ENCODE measurements at places on chromosomes 1 and 21.

DNA sequence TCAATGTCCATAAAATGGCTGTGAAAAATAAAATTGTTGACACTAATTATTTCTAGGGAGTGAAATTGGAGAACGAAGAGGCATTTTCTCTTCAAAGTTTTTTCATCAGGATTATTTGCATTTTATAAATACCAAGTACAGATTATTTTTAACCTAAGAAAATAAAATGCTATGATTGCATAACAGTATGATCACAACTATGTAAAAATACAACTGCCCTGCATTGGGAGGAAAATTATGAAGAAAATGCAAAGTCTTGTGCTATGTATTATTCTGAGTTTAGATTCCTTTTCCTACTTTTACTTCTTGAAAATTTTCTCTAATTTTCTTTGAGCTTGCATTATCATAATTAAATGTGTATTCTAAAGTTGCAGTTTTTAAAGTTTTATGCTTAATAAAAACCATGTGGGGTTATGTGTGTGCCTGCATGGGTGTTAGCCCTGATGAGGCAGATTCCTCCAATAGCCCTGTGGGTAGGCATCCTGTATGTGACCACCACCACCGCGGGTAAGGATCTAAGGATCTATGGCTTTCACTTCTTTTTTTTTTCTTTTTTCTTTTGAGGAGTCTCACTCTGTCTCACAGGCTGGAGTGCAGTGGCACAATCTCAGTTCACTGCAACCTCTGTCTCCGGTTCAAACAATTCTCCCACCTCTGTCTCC lies 24.7 kb downstream of the STX6 start:
- no peak for DNase-seq

GRCh38 chr1:86776108-86776507 lies 71.7 kb downstream of the SH3GLB1 start:
- no peak for DNase-seq

DNA sequence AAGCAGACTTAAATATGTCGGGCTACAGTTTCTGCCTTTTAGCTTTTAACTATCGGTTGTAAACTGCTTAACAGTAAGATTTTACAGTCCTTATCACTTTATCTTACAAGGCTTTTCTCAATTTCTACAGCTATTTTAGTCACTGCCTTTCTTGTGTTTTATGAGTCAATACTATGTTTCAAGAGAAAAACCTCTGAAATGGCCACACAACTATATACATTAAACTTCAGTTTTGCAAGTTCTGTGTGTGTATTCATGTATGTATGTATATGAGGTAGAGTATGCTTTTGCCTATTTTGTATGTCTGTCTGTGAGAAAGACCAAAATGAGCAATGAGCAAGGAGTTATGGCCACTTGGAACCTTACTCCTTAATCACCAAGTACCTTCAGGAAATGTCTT lies 169.8 kb downstream of the SYT2 start:
- no peak for DNase-seq

DNA sequence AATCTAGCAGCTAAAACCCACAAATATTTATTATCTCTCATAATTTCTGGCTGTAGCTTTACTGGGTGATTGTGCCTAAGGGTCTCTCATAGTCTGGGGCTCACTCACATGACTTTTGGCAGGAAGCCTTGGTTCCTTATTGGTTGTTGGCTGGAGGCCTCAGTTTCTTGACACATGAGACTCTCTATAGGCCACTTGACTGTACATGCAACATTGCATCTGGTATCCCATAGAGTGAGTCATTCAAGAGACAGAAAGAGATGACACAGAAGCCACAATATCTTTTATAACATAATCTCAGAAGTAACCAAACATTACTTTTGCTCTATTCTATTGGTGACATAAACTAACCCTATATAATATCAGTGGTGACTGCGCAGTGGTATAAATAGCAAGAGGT lies 128.5 kb upstream of the HNRNPU start:
- no peak for DNase-seq

- no peak for DNase-seq
These were observed 116.3 kb upstream of the CACYBP start for GRCh38 chr1:174883409-174883808.

DNA sequence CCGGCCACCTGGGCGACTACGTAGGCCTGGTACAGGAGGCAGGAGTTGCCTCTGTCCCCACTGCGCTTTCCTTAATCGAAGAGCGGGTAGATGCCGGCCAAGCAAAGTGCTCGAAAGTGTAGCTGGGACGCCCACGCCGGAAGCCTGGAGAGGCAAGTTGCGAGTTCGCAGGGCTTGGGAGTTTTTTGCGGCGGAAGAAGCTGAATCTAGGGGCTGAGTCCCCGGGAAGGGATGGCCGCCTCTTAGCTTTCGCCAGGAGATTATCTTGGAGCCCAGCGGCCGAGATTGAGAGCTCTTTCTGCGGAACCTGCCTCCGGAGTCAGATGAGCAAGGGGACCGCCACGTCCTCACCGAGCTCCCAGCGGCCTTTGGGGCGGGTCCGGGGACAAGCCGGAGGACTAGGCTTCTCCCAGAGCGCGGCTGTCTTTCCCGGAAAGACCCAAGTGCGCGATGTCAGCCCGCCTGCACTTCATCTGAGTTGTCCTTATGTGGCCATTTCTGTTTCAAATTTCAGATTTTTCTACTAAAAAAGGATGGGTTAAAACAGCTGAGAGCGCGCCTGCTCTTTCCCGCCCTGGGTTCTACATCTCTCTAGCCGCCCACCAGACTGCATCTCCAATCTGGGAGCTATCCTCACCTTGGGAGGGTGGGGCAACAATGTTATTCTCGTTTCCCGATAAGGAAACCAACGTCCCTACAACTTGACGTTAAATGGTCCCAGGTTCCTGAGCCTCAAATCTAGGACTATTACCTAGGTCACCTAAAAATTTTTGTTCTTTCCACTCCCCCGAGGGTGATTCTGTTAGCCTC lies 12.4 kb upstream of the TBX15 start:
- DNase-seq = peak; percentile 73

GRCh38 chr1:161100556-161100955 lies 2.4 kb downstream of the KLHDC9 start:
- no peak for DNase-seq

GRCh38 chr1:54738244-54738643 lies 22.6 kb downstream of the TTC4 start:
- no peak for DNase-seq

DNA sequence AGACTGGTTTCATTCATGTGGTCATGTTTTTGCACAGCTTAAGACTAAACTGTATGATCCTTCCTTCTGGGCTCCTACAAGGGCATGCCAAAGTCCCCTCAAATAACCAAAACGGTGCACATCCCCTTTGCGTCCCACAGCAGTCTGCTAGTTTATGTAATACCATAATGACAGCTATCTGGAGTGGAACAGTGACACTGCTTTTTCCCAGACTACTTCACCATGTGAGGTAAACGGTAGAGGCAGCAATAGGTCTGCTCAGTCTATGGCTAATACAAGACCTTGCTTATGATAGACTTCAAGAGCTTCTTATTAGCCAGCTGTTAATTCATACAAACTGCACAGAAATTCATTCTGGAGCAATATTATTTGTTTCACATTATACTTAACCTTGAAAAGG lies 395.5 kb downstream of the SMYD3 start:
- DNase-seq = no peak

- no peak for DNase-seq
These were observed 4.7 kb downstream of the CCDC190 start for GRCh38 chr1:162856260-162856659.

DNA sequence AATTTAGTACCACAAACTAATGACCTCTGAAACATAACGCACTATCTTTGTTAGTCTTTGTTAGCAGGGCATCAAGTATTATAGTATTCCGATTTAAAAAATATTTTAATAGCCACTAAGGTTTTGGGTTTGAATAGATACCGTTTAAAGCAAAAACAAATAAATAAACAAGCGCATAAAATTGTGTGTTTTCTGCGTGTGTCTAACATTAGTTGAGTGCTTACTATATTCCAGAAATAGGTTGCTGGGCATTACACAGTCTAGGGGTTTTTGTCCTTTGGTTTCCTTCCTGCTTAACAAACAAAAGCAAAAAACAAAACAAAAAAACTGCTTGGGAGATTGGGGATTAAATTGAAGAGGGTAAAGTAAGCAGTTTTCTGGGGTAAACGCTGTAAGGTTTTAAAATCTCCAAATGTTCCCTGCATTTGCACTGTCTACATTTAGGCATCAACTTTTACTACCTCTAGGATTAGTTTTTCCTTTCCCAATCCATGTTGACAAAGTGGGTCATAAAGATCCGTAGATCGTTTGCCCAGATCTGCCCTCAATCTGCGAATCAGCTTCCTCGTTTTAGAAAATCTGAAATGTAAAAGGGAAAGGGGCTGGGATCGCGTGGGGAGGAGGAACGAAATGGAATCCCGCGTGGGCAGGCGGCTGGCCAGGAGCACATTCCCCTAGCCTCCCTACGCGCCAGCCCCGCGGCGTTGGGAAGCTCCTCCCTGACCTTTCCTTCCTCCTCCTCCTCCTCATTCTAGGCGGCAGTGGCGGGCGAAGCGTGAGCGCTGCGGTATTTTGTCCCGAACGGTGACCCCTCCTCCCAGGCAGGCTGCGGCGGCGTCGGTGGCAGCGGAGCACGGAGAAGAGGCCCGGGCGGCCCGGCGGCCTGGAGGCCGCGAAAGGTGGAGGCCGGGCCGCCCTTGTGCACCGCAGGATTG lies at the start of gene KCTD3:
Gene KCTD3, plus strand, starts transcription at position 749 of the 935 bp plus-strand sequence. CDS start 382 bp downstream, outside the sequence.
- peak; percentile 84 for DNase-seq

DNA sequence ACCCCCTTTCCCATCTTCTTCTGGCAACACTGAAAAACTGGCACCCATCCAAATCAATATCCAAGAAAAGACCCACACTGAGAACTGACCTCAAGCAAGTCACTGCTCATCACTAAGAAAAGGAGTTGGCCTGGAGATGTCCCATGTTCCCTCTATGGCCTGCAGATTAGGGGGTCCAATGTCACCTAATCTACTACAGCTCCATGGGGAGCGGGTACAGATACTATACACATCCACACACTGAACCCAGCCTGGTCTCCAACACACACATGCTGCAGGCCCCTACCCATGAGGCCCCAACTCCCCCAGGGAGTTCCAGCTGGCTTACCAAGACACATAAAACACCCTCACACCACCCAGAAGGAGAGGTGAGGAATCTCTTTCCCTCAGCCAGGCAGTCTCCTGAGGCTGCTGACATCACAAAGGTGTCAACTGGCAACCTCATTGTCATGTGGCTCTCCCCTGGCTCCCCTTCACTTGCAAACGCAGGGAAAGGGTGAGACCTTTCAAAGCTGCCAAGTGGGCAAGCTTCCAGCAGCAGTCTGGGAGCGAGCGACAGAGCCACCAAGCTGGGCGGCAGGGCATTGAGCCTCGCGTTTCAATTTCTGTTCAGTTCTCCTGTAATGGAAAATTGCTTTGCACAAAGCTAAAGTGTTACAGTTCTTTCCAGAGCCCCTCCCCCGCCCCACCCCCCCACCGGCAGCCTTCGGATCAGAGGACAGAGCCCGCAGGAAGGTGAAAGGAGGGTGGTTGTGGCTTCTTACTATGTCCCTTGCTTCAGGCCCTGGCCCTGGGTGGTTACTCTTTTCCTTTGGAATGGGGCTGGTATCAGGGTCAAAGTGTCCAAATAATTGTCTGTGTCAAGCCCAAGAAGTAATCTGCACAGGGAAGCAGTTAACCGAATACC lies at the start of gene LRRC52:
Gene LRRC52, plus strand, starts transcription at position 469 of the 907 bp plus-strand sequence. Its CDS starts 297 bp downstream, at position 766.
- no peak for DNase-seq

GRCh38 chr1:214014730-214015129 lies 27.0 kb downstream of the PROX1 start:
- no peak for DNase-seq

GRCh38 chr1:5191470-5191869 lies 537.1 kb downstream of the AJAP1 start:
- DNase-seq = no peak

DNA sequence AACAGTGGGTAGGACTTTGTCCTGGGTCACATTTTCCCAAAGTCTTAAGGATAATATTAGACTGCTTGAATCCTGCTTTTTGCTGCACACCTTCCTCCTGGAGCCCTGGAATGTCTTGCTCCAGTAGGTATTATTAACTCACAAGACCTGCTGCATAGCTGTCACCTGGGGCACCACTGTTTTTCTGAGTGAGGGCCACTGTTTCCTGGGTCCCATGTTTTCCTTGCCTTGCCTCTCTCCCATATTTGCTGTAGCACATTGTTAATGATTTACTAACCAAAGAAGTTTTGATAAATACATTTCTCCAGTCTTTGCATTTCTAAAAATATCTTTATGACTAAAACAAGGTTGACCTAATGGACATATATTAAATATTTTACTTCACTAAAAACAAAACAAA lies 22.5 kb upstream of the FCAMR start:
- no peak for DNase-seq

- no peak for DNase-seq
These were observed 87.2 kb downstream of the PEX14 start for GRCh38 chr1:10561955-10562354.
